ENCODE measurements at places on chromosomes 4 and X.
A peak's percentile ranks its signal among the peaks of the same experiment; 100 is the strongest.

DNA sequence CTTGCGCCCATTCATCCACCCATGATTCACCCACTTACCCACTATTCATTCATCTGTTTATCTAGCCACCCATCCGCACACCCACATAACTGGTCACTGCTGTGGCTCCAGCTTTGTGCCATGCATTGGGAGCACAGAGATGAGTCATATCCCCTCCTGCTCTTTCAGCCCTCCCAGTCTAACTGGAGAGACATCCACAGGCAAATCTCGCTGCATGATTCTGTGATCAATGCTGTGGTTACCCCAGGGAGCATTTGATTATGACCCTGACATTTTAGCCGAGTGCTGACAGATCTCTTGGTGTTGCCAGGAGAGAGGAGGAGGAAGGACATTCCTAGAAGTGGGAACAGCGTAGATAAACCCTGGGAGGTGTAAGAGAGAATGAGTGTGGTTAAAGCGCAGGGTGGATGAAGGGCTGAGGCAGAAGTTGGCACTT is 10.4 kb upstream of the PORCN start:
- DNase-seq = no peak

DNA sequence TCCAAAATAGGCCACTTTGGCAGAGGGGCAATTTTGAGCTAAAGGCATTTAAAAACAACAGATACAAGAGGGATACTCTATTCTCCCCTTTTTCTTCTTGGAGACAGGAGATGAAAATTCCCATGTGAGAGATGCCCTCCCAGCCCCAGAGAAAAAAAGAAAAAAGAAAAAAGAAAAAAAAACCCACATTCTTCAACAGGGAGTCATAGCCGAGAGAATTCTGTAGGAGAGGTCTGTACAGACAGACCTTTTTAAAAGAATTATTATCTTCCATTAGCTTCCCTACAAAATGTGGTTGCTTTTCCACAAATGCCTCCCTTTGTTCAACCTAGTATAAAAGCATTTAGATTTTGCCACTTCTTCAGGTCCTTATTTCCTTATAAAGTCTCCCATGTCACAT is 89.9 kb downstream of the SPCS3 start:
- DNase-seq = no peak

DNA sequence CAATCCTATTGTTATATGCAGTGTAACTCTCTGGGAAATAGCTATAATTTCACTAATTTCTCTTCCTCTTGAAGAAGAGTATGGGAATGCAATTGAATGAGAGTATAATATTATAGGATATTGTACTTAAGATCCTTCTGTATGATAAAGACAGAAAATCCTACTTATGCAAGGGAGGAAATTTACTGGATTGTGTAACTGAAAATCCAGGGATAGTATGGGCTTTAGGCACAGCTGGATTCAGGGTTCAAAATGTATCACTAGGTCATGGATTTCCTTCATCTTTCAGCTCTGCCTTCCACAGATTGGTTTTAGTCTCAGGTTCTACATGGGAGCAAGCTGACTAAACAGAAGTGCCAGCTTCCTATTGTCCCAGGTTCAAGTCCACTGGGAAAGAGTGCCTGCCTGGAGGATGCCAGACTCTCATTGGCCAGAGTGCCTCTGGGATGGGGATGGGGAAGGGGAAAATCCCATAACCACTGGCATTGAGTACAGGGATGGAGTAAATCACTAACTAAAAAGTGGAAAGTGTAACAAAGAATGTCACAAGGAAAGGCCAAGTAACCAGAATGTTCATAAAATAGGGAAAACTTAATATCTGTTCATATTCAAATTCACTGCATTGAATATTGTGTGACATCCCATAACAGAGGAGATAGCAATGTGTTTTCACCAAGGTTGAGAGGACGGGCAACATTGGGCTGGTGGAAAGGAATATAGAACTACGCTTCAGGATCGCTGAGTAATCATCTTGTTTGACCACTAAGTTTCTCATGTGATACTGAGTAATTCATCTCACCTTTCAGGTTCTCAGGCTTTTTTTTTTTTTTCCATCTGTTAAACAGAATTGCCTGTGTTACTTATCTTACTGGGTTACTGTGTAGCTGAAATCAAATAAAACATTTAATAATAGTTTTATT is 75.7 kb downstream of the ANXA3 start:
- no peak for DNase-seq

DNA sequence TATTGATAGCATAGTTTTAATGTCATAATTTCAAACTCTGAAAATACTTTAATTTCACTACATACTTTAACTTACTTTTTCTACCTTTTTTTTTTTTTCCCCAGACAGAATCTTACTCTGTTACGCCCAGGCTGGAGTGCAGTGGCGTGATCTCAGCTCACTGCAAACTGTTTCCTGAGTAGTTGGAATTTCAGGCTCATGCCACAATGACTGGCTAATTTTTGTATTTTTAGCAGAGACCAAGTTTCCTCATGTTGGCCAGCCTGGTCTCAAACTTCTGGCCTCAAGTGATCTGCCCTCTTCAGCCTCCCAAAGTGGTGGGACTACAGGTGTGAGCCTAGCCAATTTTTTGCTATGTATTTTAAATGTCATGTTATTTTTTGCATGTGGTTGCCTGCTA is 741.6 kb downstream of the TRAM1L1 start:
- no peak for DNase-seq

- no peak for DNase-seq
Measured at GRCh38 chr4:117907646-117908045, 126.6 kb upstream of the NDST3 start.

- DNase-seq = peak; percentile 85
Measured at GRCh38 chr4:77156533-77156911, 485 bp upstream of the CCNG2 start.

DNA sequence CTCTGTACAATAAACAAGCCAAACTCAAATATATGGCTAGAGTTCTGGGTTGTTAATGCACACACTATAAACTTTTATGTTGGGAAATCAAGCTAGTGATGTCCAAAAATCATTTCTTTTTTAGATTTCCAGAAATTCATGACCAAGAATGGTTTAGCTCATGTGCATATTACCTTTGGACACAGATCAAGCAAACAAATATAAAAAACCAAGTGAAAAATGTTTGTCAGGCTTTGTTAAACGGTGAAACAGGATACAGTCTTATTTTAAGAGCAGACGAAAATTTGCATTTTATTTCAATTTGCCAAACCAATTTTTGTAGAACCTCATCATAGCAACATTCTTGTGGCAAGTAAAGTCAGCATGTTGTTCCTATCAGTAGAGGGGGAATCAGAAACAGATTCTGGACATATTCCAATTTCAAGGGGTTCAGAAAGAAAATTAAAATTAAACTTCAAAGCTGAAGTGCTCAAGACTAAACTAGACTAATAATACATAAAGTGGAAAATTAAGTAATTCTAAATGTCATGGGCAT is 413.6 kb downstream of the TRIML1 start:
- no peak for DNase-seq

GRCh38 chr4:4948370-4948769 is 70.9 kb downstream of the CYTL1 start:
- DNase-seq = no peak

GRCh38 chr4:42554072-42554471 is 102.8 kb downstream of the ATP8A1 start:
- no peak for DNase-seq

DNA sequence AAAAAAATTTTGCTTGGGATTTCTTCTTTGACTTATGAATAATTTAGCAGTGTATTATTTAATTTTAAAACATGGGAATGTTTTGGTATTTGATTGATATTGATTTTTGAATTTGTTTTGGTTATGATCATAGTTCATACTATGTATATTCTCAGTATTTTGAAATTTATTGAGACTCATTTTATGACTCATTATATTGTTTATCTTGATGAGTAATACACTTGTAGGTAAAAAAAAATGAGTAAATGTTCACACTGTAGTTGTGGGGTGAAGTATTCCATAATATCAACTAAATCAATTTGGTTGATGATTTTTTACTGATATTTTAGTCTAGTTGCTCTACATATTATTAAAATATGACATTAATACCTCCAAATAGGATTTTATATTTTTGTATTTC is 1142.2 kb downstream of the ADGRL3 start:
- no peak for DNase-seq

- DNase-seq = peak; percentile 69
Measured at GRCh38 chrX:129925305-129926092, 19.5 kb downstream of the UTP14A start.

DNA sequence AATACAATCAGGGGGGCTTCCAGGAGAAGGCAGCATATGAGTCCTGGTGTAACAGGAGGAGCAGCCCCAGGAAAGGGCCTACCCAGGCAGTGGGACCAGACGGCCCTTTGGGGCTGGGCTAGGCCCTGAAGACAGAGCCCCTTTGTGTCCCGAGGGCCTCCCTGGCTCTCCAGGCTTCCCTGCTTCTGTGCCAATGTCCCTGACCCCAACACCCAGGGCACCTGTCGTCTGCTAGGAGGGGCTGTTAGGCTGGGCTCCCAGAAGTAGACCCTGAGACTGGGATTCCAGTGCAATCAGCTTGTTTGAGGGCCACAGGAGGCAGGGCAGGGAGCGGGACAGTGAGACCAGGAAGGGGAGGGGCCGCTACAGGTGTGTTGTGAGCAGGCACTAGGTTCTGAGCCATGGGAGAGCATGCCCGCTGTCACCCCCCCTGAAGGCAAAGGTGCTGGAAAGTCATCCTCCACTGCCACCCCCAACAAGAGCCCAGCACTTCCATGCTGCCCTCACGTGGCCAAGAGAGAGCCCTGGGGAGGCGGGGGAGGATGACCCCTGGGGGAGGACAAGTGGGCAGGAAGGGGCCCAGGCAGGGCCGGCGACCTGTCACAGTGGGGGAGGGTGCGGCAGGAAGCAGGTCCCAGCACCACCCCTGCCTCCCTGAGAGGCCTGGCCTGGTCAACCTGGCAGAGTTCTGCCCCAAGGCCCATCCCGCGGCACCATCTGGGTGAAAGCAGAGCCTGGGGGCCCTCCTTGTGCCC is 64.8 kb downstream of the ADRA2C start:
- DNase-seq = no peak

- DNase-seq = no peak
Measured at GRCh38 chrX:15721911-15722310, 16.2 kb upstream of the CA5B start.

DNA sequence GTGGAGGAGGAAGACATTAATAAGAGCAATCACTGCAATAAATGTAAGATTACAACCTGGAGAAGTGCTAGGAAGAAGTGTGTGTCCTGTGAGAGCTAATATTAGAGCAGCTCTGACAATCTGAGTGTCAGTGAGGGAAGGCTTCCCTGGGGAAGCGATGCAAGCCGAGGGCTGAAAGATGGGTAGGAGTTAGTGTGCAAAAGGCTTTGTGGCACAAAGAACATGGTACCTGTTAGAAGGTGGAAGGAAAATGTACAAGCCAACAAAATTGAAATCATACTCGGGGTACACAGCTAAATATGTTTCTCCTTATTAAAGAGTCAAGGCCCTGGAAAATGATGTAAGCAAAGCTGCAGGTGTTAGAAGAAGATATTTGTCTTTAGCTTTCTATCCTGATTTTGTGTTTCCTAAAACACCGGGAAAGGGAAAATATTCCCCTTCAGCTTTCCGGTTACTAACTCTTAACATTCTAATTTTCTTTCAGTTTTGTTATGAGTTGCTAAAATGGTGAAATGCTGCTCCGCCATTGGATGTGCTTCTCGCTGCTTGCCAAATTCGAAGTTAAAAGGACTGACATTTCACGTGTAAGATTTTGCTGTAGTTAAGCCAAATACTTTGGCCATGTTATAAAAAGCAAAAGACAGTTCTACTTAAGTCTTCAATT is 808 bp downstream of the THAP6 start:
- DNase-seq = no peak

- DNase-seq = no peak
Measured at GRCh38 chr4:11732155-11732554, 303.5 kb upstream of the HS3ST1 start.

DNA sequence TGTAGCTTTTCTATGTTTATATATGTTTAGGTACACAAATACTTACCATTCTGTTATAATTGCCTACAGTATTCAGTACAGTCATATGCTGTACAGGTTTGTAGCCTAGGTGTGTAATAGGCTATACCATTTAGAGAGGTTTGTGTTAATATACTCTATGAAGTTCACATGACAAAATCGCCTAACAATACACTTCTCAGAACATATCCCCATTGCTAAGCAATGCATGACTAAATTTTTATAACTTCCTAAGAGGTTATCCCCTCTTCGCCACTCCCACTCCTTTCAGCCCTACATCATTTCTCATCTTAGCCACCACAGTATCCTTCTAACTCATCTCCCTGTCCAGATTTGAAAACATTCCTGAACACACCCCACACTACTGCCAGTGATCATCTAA is 83.7 kb upstream of the ZCCHC13 start:
- no peak for DNase-seq

DNA sequence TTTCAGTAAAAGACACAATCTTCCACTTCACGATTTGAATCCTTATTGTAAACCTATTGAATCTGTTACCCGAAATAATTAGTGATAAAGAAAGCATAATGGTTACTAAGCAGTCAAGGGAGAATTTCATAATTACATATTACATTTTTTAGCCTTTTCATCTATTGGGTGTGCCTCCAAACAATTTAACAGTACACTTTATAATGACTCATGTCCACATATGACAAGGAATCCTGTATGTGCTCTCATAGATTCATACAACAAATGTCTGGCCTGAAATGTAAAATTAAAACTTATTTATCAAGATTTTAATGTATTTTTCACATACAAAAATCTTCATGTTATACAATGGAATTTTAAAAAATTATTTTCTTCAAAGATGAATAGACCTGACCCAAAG is 39.4 kb downstream of the PPP3CA start:
- no peak for DNase-seq

GRCh38 chrX:52424656-52425055 is 55.8 kb downstream of the XAGE2 start:
- DNase-seq = no peak

GRCh38 chr4:3744901-3745300 is 21.3 kb upstream of the ADRA2C start:
- DNase-seq = no peak

GRCh38 chr4:53763813-53764597 is 172.7 kb upstream of the LNX1 start:
- DNase-seq = no peak
